Activated T-cell treated with anti-CD3 and anti-CD28 coated beads for 48 hours (primary cell): ENCODE measurements at places on chromosomes 1 and 21.

GRCh38 chr1:26811057-26811456, 15.4 kb upstream of the ZDHHC18 start:
- DNase-seq: no peak

- no peak for DNase-seq
These were observed 1.4 kb downstream of the BACH1 start for GRCh38 chr21:29299916-29300806.

DNA sequence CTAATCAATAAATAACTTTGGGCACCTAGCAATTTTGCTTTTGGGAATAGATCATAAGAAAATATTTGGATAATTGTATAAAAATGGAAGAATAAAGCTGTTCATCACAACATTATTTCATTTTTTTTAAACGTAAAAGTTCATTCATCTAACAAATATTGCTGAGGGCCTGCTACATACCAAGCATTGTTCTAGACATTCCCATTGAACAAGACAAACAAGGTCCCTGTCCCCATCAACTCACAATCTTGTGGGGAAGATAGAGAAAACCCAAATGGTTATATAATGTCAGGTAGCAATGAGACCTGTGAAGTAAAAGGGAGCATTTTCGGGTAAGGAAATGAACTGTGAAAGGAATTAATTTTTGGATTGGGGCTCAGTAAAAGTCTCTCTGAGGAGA, 54.0 kb upstream of the BEND5 start:
- no peak for DNase-seq

GRCh38 chr21:40372506-40372905, 474.5 kb downstream of the DSCAM start:
- no peak for DNase-seq

- no peak for DNase-seq
These were observed 94.7 kb upstream of the SMYD2 start for GRCh38 chr1:214186103-214186824.

GRCh38 chr21:16418226-16418625, 688.4 kb downstream of the USP25 start:
- no peak for DNase-seq

GRCh38 chr1:12506281-12507280, 111.4 kb downstream of the DHRS3 start:
- DNase-seq: no peak

DNA sequence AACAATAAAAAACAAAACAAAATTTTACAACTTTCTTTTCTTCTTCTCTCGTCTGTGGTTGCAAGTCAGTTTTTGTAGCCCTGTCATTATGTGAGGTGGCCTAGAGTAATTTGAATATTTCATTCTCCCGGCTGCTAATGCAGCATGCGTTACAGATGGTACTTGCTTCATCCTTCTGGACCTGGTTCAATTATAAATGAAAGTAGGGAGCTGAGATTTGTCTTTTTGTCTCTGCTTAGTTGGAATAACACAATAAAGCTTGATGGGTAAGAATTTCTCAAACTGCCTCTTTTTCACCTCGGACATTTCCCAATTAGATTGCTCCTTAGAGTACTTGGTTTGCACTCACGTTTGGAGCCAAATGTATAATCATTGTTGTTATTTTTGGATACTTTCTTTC, 201.6 kb downstream of the PBX1 start:
- DNase-seq: no peak

DNA sequence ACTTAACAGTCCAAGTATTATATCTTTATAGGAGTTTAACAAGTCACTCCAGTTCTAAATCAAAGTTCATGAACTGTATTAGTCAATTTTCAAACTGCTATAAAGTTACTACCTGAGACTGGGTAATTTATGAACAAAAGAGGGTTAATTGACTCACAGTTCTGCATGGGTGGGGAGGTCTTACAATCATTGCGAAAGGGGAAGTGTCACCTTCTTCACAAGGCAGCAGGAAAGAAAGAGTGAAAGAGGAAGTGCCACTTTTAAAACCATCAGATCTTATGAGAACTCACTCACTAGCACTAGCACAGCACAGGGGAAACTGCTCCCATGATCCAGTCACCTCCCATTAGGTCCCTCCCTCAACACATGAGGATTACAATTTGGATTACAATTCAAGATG, 70.0 kb downstream of the CLCA4 start:
- DNase-seq: no peak
